ENCODE measurements at places on chromosomes 11 and 22.

DNA sequence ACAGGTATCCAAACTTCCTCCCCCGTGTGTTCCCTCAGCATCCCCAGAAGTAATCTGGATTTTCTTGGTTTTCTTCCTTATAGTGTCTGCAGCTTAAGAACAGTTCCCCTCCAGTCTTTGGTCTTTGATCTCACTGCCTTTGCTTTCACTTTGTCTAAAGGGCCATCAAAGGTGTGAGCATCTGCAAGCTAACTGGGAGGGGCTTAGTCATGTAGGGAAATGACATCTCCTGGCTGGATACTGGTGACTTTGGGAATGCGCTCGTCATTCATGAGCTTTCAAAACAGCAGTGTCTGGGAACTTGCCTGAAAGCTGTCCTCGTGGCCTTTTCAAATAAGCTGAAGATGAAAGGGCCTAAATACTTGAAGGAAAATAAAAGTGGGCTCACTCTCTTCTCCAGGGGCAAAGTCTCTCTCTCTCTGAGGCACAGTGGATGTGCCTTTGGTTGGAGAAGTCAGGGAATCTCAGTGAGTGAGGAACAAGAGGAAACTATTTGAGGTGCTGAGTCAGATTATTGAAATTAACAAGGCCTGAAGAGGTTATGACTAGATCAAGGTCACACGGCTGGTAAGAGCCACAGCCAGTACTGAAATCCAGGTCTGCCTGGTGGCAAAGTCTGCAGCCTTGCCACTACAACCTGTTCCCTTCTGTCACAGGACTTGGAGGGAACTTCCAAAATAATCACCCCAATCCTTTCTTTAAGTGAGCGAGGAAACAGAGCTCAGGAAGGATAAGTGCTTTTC, 45.6 kb upstream of the TENM4 start:
- no peak for DNase-seq

DNA sequence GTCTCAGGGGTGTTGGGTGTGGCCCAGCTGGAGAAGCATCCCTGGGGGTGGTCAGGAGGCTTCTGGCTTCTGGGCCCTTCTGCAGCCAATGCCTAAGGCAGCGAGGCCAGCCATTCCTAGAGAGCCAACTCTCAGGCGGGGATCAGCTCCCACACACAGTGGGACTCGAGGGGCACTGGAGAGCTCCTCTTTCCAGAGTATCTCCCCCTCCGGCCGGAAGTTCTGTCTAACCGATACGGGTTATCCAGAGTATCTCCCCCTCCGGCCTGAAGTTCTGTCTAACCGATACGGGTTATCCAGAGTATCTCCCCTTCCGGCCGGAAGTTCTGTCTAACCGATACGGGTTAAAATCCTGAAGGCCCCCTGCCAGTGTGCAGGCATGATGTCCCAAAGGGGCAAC, 71.2 kb upstream of the B3GAT1 start:
- DNase-seq, result no peak

GRCh38 chr22:26648528-26649388, 8.6 kb upstream of the MIAT start:
- no peak for DNase-seq

DNA sequence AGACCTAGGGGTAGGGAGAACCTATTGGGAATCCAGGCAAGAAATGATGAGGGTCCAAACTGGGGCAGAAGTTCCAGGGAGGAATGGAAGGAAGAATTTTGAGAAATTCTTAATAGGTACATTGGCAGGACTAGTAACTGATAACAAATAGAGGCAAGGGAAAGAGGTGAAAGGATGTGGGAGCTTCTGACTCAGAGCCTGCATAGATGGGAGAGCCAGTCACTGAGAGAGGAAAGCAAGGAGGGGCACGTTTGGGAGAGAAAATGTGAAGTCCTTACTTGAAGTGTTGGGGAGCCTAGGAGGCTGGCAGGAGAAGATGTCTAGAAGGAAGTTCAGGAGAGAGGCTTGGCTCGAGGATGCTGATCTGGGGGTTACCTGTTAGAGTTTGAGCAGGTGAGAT, 104.6 kb upstream of the NCAM1 start:
- DNase-seq, result no peak

GRCh38 chr11:5242208-5242607, 7.4 kb downstream of the HBG1 start:
- DNase-seq, result no peak

DNA sequence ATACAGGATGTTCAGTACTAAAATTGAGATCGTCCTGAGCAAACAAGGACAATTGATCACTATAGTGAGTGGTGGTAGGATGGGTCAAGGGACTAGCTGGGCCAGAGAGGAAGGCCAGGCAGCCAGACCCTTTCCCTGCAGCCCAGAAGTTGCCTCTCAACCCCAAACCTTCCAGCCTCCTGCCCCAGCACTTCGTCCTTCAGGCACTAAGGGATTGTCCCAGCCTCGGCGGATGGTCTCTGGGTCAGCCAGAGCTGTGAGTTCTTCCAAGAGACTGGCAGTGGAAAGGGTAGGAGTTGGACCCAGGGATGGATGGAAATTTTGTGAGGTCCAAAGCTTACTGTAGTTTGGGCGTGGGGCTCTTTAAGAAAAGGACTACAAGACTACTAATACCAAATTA, 3.6 kb upstream of the LMO1 start:
- DNase-seq, result no peak

GRCh38 chr11:126996036-126996804, 4.3 kb downstream of the KIRREL3 start:
- DNase-seq, result no peak

GRCh38 chr11:15073361-15074205, at the start of gene CALCB:
Gene CALCB, plus strand, starts transcription at chr11:15073593. Its CDS starts 1,126 bp downstream, at chr11:15074719.
- DNase-seq, result no peak

GRCh38 chr22:30968015-30968923, at the start of gene MORC2:
Gene MORC2, minus strand, starts transcription at chr22:30968774. Its CDS starts 885 bp downstream, at chr22:30967889.
- DNase-seq, result no peak

GRCh38 chr11:64102005-64102738, 63.7 kb downstream of the MACROD1 start:
- no peak for DNase-seq

DNA sequence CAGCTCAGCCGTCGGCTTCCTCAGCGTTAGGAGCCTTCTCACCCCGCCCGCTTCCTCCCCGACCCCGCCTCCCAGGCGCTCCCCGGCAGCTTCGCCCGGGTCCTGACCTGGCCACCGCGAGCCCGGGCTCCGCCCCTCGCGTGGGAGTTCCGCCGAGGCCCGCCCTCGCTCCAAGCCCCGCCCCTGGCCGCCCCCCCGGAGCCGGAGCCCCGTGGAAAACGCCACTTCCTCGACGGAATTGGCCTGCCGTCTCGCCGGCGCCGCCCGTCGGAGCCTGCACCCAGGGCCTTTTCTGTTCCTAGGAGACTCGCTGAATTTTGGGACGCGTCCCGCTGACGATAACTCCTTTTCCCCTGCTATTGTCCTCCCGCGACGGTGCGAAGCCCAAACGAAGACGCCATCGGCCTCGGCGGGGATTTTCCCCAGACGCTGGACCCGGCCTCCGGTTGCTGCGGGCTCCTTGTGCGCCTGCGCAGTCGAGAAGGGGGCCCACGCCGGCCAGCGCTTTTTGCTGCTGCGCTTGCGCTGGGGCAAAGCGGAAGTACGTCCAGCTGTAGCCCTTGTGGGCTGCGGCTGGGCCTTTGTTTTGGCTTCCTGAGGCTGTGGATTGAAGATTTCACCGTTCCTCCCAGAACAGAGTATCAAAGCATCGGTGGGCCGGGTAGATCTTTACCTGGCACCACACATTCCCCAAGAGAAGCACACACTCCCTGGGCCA, 10.0 kb downstream of the RELA start:
- DNase-seq, result peak; percentile 94

DNA sequence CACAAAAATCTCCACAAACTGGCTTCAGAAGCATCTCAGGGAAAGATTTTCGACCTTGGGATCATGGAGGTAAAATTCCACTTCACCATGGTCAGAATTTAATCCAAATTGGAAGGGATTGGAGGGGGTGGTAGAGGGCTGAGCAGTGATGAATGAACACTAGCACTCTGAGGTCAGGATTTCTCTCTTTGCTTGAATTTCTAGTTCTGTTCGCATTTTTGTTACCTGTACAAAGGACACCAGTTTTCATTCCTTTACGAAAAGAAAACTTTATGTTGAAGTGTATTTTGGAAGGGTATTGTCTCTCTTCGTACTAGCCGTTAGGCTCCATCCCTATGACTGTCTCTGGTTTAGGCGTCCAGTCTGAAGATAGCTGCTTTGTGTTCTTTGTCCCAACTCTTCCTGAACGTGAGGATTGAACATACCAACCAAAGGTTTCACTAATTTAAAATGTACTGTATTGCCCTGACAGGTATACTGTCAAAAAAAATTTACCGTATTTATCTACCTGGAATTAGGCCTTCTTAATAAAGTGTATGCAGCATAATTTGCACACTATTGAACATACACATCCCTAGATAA, 772 bp downstream of the GRAP2 start:
- DNase-seq, result no peak

DNA sequence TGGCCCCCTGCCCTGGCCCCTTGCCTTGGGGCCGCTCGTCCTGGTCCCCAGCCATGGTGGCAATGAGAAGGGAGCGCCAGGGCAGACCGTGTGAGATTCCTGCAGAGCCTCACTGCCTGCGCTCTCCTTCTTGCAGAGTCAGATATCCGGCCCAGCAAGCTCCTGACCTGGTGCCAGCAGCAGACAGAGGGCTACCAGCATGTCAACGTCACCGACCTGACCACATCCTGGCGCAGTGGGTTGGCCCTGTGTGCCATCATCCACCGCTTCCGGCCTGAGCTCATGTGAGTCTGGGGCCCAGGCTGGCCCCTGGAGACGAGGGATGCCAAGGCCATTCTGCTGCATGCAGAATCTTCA, 114.1 kb downstream of the MICAL2 start:
- DNase-seq, result peak; percentile 97

GRCh38 chr11:118046964-118047700, 29.7 kb upstream of the TMPRSS4 start:
- DNase-seq, result peak; percentile 42

- no peak for DNase-seq
These were observed 165.5 kb downstream of the DSCAML1 start for GRCh38 chr11:117631336-117632140.

GRCh38 chr11:47152953-47153950, 23.4 kb downstream of the ARFGAP2 start:
- peak; percentile 54 for DNase-seq

DNA sequence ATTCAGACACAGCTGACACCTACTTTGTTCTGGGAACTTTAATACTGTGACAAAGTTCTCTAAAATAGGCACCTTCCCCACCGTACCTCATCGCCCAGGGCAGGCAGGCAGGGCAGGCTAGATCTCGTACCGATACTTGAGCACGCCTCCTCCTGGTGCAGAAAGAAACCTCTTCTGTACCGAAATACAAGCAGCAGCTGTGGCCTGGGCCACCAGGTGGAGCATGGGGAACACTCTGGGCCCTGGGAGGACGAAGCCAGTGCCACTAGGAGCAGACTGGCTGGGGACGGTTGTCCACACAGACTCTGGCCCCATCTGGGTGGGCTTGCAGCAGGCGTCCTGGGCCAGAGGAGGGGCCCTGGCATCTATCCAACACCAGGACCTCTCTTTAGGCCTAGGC, 12.8 kb downstream of the PMM1 start:
- peak; percentile 39 for DNase-seq

- DNase-seq, result peak; percentile 94
These were observed 6.2 kb upstream of the NEAT1 start for GRCh38 chr11:65416341-65416824.

- DNase-seq, result no peak
These were observed 237.6 kb upstream of the CCDC179 start for GRCh38 chr11:23097891-23098290.

DNA sequence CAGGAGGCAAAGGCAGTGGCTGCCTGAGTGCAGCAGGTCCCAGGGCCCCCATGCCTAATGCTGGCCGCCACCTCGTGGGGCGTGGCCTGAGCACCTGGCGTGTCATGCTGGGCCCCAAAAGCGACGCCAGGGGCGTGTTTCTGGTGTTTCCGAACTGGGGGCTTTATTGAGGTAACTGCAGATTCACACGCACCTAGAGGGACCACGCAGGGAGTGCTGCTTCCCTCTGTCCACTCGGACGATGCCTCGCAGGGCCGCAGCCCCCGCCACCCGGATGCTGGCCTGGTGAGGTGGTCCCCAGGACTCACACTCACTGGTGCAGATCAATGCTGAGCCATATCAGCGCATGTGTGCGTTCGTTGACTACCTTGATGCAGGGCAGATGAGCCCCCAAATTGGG, 736.2 kb downstream of the BRD1 start:
- no peak for DNase-seq
